ENCODE measurements at places on chromosomes 5 and 9. TPM values are rescaled to one million over a fixed set of nuclear protein-coding genes. Genes with fewer than 3 reads are reported as not detected.

GRCh38 chr5:31531543-31531887 lies 378 bp downstream of the DROSHA start:
- DNase-seq: no peak

Gene NR4A3
- polyA plus RNA-seq: 1.3 TPM

- DNase-seq: no peak
Observed at GRCh38 chr5:150633429-150633828, 7.0 kb upstream of the SYNPO start.

DNA sequence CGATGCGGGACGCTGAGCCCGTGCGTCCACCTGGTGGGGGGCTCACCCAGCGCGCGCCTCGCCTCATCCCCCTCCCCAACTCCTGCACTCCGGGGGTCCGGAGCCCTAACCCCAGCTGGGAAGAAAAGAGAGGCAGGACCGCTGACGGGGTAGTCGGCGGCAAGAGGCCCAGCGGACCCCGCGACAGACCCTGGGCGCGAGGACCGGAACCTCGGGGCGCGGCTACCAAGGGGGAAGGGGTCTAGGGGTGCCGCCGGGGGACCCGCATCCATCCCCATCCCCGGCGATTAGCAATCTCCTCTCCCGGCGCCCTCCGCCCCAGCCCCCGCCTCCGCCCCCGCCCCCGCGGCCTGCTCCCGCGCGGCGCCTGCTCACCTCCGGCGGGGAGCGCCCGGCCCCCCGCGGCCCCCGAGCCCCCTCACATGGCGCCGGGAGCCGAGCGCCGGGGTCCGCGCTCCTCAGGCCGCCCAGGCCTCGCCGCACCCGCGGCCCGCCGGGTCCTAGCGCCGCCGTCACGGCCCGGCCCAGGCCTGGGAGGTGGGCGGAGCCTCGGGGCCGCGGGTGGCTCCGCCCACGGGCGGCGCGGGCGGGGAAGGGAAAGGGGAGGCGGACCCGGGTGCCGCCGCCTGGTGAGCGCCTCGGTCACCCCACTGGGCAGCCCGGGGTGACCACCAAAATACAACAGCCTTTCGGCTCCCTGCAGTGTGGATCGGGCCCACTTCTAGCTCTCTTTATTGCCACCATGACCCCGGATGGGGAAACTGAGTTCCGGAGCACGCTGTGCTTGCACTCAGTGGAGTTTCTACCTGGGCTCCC lies at the start of gene ST6GALNAC6:
TSS of gene ST6GALNAC6 (minus strand) at position 476 of the 816 bp plus-strand sequence. CDS start 1,622 bp downstream, outside the sequence.
- DNase-seq: no peak

DNA sequence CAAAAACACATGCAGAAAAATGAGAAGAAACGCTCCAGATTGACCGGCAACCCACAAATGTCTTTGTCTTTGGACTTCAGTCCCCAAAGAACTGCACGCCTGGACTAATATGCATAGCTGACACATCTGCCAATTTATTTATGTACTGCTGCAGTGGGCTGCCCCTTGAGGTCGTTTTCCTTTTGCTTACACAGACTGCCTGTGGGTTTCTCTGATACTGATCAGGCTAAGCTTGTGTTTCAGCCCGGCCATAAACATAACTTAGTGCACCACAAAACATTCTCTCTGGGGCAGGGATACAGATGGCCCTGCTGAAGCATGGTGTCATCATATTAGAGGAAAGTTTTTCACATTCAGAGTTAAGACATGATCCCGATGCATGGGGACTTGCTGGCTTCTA lies 75.4 kb downstream of the NUDT12 start:
- DNase-seq: no peak

DNA sequence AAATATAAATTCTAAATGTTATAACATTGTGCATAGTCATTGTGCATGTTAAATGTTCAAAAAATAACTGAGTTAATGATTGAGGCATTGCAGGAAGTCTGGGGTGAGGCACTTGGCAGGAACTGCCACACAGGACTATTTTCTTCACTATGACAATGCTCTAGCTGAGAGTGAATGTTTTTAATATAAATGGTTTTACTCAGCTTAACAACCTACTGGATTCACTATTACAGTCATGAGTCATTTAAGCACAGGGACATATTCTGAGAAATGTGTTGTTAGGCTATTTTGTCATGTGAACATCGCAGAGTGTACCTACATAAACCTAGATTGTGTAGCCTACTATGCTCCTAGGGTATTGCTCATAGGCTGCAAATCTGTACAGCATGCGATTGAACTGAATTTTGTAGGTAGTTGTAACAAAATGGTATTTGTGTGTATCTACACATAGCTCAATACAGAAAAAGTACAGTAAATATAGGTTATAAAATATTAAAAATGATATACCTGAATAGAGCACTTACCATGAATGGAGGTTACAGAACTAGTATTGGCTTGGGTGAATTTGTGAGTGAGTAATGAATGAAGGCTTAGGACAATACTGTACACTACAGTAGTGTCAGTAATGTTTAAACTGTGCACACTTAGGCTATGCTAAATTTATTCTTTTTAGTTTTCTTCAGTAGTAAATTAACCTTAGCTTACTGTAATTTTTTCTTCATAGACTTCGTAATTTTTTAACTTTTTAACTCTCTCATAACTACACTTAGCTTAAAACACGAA lies 346.1 kb upstream of the PTGER4 start:
- DNase-seq: no peak

DNA sequence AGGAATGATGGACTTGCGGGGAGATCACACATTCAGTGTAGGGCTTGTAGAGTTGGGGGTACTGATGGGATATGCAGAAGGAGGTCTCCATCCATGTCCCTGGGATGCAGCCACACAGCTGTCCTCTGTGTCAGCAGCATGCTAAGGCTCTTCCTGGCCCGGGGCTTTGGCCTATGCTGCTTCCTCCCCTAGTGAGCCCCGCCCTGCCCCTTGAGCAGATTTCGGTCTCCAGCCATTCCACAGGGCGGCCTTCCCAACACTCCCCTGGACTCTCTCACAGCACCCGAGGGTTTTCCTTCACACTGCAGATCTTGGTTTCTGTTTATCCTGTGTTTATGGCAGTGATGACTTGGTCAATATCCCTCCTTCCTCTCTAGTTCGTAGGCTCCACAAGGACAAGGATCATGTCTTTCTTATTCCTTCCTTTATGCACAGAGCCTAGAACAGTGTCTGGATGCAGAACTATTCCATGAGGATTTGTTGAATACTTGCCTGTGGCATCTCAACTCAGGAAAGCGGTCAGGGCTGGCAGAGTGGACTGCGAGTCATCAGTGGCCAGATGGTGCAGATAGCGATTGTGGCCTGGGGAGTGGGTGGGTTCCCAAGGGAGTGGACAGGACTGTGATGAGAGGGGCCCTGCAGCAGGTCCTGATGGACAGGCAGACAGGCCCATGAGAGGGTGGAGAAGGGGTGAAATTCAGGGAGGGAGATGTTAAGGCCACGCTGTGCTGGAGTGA lies 114.2 kb downstream of the RGS3 start:
- no peak for DNase-seq

GRCh38 chr9:98104445-98104881 lies 14.6 kb downstream of the TRIM14 start:
- no peak for DNase-seq

DNA sequence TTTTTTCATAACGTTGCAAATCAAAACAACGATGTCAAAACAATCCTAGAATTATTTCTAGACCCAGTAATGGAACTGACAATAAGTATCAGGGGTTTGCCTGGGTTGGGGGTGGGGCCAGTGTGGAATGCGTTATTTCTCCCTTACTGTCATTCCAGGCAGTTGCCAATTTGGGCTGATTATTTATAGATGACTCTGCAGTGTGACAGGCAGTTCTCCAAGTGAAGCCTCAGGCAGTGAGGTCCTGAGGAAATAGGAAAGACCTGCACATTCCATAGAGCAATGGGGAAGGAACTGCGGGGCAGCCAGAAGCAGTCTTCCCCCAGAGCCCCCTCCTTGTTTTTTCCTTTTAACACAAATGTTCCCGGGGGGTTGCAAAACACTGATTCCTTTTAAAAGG lies 179.0 kb downstream of the YTHDC2 start:
- no peak for DNase-seq

DNA sequence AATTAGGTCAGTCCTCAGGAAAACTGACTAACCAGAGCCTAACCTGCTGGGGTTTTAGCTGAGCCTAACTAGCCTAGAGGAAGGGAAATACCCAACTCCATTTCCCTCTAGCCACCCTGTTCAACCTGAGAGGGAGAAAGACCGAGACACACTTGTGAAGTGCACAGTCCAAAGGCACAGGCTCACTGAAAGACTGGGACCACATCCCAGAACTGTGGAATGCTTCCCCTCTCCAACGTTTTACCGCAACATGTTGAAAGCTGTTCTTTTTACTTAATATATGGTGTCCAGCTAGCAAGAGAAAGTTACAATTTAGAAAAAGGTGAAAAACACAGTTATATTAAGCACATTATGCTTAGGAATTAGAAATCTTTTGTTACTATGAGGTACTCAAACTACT lies 76.8 kb upstream of the SIMC1 start:
- no peak for DNase-seq
